Activated T-cell treated with anti-CD3 and anti-CD28 coated beads for 48 hours (primary cell): ENCODE measurements at places on chromosomes 13 and 19.
A peak's percentile ranks its signal among the peaks of the same experiment; 100 is the strongest.

GRCh38 chr19:47179653-47180310 lies 49.1 kb downstream of the SAE1 start:
- no peak for DNase-seq

- DNase-seq, result no peak
Observed at GRCh38 chr19:14497228-14497921, 1.4 kb upstream of the GIPC1 start.

GRCh38 chr19:53994811-53995210 lies 3.4 kb downstream of the CACNG6 start:
- DNase-seq, result no peak

DNA sequence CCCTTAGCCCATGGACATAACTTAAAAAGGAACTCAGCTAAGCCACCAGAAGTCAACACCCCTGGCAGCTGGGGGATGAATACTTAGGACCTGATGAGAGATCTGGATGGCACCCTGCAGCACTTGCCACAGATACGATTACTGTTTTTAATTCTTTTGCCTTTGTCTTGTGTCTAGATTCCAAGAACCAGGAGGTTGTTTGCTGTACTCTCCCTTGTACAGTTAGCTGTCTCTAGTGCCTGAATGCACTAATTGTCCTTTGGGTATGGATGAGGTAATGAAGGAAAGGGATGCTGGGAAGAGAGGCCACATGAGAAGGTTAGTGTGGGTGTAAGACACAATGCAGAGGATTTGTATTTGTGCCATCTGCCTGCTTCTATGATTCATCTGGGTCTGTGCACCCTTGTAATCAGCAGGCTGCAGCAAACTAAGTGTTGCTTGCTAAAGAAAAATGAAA lies 385.8 kb downstream of the KCNRG start:
- no peak for DNase-seq

DNA sequence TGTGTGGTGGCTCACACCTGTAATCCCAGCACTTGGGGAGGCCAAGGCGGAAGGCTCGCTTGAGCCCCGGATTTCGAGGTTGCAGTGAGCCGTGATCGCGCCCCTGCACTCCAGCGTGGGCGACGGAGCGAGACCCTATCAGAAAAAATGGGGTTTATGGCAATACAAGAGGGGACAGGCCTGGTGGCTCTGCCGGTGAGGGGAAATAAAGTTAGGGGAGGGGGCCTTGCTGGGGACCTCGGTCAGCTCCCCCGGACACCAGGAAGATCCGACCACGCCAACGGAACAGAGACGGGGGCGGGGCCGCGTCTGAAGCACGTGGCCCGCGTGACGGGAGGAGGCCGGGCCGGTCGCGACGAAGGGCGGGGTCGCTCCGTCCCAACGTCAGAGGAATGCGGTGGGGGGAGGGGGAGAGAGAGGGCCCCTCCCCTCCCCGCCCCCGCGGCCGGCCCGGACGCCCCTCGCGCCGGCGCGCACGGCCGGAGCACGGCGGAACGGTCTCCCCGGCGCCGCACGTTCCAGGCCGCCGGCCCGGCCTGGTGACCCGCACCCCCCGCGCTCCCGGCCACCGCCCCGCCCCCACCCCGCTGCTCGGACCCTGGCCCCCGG lies 1.9 kb upstream of the HNRNPL start:
- peak; percentile 92 for DNase-seq
